NCI-H2081 treated with DMSO at 0.1 percent for 48 hours (cell line): ENCODE measurements at places on chromosomes 11 and 22.

DNA sequence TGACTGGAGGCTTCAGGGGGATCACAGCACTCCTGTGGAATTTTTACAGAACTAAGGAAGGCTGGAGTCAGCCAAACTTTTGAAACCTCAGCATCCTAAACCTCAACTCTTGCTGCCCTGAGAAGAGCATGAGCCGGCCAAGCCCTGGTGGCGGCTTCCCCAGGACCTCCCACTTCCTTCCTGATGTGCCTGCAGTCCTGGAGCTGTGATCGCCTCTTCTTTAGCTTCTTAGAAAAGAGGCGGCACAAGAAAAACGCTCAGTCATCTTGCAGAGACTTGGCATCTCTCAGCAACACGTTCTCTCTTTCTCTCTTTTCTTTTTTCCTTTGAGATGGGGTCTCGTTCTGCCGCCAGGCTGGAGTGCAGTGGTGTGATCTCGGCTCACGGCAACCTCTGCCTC is 40.4 kb upstream of the AMPD3 start:
- DNase-seq, result no peak

DNA sequence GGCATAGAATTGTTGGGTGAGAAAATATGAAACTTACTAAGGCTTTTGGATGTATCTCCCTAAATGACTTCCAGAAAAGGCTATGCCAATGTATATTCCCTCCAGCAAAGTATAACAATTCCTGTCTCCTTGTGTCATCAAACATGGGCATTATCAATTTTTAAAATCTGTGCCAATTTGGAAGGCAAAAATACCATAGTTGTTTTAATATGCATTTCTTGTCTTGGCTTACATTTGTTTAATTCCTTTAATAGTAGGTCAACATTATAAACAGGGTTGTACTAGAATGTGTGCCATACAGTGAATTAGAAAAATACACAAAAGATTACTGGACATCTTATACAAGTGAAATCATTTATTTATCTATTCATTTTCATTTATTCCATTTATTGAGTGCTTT is 41.6 kb downstream of the DCUN1D5 start:
- no peak for DNase-seq

DNA sequence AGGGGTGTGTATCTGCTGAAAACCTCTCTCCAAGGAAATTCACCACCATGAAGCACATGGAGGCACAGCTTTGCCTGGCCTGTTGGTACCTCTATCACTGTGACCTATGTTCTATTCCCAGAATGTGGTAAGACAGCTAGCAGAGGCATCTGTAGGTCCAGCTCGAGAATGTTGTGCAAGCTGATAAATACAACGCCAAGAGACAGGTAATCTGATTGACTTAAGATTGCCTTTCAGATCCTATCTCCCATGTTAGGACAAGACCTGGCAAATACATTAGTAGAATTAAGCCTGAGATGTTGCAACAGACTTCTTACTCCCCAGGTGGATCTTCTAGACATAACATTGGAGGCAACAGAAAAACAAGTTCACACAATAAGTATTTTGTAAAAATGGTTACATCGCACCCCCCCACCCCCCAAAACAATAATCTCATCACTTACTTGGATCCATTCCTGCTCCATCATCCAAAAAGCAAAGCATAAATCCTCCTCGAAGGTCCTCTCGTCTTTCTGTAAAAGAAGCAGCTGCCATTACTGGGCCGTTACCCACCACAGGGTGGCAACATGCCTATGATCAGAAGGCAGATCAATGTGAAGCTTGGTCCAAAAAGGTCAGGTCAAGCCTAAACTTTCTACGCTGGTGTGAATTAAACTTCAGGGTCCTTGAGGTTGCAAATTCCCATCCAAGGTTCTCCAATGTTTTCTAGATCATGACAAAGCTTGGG is 18.5 kb downstream of the MORC2 start:
- no peak for DNase-seq

- no peak for DNase-seq
These were observed 275.0 kb downstream of the FAM76B start for GRCh38 chr11:95514416-95515110.

DNA sequence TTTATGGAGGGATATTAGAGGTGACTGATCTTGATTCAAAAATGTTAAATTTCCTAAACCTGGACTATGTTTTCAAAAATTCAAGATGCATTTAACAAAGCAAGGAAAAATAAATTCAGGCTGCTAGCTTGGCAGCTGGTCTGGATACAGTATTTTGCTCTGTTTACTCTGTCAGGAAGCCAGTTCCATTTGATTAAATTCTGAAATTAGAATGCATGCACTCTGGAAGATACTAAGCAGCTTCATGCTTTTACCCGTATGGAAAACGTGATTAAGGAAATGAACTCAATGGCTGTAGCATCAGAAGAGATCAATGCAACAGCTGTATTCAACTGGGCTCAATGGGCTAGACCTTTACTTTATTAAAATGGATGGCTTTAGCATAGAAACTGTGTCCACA is 14.2 kb downstream of the C11orf71 start:
- no peak for DNase-seq

- no peak for DNase-seq
These were observed 57.6 kb upstream of the SEPTIN5 start for GRCh38 chr22:19656541-19657251.

DNA sequence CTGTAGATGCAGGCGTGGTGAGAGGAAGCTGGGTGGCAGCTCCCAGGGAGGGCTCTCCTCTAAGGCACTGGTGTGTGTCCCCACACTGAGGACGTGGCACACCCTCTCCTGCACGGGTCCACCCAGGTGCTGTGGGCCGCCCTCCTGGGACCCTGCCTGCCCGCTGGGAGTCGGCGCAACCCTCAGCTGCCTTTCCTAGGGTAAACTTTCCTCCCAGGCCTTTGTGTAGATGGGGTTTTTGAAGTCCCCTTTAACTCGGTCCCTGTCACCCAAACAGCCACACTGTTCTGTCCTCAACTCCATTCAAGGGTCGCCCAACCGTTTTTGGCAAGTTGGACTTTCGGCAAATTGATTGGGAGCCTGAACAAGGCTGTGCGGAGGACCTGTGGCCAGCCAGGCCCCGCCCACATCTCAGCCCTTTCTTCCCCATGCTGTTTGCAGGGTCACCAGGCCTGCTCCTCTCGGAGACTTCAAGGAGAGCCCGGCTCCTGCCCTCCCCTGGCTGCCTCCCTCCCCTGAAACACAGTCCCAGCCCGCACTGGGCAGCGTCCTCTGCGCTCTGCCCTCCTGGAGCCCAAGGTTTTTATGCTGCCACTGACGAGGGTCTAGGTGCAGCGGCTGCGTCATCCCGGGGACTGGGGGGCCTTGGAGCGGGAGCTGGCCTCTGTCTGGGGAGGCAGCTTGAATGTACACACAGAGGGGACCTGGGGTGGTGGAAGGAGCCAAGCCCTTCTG is 1126.2 kb downstream of the BRD1 start:
- DNase-seq, result no peak

- DNase-seq, result no peak
These were observed 57.5 kb downstream of the MYEOV start for GRCh38 chr11:69351460-69351859.

- DNase-seq, result no peak
These were observed 253.7 kb upstream of the CHORDC1 start for GRCh38 chr11:90476442-90477007.

DNA sequence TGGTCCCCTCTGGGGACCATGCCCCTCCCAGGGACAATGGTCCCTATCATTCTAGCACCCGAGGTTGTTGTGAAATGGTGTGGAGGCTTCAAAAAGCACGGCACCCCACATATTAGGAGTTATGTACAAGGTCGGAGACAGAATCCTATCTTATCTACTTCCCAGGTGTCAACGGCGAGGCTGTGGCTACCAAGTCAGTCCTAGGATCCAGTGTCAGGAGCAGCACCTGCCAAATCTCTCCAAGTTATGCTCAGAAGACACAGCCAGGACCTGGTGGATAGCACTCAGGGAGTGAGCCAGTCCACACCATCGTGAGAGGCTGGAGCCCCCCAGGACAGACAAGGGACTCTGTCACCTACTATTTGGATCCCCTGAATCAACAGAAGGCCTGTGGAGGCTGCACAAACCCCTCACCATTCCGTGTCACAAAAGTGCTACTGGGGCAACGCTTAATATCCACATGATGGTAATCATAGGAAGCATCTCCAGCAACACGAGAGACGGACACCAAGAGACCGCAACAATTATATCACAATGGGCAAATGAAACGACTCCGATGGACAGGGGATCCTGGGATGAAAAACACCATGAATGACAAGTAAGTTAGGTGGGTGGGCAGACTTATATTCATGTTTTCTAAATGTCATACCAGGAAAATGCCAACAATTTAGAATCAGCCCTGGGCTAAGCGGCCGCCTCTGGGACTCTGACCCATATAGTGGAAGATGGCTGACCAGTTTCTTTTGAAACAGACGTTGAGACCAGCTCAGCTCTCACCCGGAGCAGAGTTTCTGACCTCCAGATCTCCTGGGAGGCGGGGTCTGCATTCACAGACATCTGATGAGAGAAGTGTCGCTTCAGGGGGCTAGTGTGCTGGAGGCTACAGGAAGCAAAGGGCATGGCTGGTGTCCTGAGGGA is 108.4 kb downstream of the MED15 start:
- DNase-seq, result no peak

- DNase-seq, result no peak
These were observed 462.4 kb downstream of the BRD1 start for GRCh38 chr22:49365191-49365837.

DNA sequence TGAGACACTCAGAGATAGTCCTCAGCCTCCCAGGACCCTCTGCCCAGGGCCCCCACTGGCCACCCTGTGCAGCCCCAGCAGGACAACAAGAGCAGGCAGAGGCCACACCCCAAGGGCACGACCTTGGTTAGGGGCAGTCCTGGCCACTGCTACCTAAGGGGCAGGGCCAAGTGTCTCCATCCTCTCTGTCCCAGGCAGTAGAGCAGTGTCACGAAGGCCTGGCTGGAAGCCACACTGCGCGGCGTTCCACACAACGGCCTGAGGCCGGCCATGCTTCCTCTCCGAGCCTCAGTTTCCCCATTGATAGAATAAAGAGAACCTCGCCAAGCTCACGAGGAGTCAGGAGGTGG is 1074.3 kb downstream of the BRD1 start:
- DNase-seq, result no peak

DNA sequence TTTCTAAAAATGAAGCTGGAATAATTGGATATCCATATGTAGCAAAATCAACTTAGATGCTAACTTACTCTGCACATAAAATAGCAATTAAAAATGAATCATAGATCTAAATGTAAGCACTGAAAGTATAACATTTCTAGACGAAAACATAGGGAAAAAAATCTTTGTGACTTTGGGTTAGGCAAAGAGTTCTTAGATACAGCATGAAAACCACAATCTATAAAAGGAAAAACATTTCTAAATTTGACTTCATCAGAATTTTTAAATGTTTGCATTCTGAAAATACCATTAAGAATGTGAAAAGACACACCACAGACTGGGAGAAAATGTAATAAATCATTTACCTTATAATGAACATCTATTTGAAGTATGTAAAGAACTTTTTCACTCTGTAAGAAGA is 128.8 kb downstream of the APIP start:
- no peak for DNase-seq

- DNase-seq, result no peak
These were observed 56.0 kb upstream of the CLMP start for GRCh38 chr11:123250892-123251656.

DNA sequence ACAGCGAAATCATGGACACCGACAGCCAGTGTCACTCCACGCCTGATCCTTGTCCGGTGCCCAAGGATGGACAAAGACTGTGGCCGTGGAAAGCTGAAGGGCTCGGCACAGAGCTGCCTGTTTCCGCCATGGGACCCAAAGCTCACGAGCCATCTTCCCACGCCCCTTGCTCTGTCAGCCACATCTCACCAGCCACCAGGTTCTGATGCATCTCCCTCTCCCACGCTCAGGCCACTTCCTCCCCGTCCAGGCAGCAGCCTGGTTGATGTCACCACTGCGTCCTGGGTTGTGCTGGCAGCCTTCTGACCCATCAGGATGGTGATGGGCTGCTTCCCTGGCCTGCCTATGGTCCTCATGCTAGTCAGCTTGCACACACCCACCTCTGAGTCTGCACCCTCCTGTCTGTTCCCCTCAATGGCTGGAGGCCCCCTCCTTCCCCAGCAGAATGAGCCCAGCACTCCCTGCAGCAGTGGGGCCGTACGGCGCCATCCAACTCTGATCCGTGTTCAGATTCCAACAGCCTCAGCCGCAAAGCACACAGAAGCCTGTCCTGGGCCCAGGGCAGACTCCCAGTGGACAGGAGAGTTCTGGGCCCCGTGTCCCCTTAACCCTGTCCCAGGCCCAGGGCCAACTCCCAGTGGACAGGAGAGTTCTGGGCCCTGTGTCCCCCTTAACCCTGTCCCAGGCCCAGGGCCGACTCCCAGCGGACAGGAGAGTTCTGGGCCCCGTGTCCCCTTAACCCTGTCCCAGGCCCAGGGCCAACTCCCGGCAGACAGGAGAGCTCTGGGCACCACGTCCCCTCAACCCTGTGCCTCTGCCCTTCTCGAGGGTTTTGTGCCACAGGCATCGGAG is 259.5 kb downstream of the BRD1 start:
- DNase-seq, result no peak

GRCh38 chr22:23285734-23286133 is 105.4 kb downstream of the BCR start:
- DNase-seq, result no peak

- DNase-seq, result no peak
These were observed 6.9 kb downstream of the TNNT3 start for GRCh38 chr11:1926156-1927025.

- no peak for DNase-seq
These were observed 85.0 kb downstream of the CHST1 start for GRCh38 chr11:45580399-45580798.

GRCh38 chr11:12288212-12288930 is 89.0 kb upstream of the PARVA start:
- DNase-seq, result peak; percentile 57

GRCh38 chr11:43852057-43852636 is 28.5 kb upstream of the ALKBH3 start:
- DNase-seq, result peak; percentile 18

DNA sequence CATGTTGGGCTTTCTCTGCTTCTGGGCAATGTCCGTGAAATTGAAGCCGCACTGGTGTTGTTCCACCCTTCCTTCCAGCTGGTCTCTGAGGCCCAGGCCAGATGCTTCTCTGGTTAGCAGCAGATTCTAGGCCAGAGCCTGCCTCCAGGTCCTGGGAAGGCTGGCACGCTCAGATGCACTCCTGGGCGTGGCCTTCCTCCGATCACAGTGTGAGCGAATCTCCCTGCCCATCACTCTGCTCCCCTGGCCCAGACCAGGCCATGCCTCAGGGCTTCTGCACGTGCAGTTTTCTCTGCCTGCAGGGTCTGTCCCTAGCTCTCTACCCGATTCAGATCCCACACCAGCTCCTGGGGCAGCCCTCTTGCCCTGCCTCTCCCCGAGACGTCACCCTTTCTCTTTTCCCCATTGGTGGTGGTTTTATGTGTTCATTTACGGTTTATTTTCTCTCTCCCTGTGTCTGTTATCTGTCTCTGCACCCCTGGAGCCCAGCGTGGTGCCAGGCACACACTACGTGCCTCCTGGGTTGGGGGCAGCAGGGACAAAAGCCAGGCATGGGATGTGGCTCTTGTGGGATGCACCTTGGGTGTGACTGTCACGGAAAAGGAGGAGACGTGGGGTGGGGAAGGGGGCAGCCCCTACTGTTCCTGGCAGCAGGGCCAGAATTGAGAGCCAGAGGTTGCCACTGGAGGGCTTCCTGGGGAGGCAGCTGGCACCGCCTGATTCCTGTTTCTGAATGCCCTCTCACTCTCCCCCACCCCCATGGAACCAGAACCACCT is 66.0 kb downstream of the KCNQ1 start:
- DNase-seq, result no peak
